Skin of body (tissue), 3 donors: ENCODE measurements at places on chromosomes 3 and 15. TPM values are rescaled to one million over a fixed set of nuclear protein-coding genes. Genes with fewer than 3 reads are reported as not detected.

DNA sequence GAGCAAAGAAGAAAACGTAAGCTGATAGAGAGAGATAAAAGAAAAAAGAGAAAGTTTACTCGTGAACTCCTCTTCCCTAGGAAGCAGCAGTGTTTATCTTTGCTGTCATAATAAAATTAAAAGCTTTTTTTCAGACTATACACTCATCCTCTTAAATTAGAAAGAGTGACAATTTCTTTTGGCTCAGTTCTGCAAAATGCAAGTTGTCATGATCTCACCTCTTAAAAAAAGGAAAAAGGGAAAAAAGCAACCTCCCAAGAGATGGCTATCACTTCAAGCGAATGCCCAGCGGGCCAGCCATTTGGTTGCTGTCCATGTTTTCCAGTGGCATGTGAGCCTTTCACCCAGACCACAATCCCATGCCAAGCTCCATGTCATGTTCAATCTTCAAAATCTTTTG, 7.0 kb upstream of the THBS1 start:
- DNase-seq: peak; percentile 46

MINDY4B gene
- not detected for total RNA-seq

DNA sequence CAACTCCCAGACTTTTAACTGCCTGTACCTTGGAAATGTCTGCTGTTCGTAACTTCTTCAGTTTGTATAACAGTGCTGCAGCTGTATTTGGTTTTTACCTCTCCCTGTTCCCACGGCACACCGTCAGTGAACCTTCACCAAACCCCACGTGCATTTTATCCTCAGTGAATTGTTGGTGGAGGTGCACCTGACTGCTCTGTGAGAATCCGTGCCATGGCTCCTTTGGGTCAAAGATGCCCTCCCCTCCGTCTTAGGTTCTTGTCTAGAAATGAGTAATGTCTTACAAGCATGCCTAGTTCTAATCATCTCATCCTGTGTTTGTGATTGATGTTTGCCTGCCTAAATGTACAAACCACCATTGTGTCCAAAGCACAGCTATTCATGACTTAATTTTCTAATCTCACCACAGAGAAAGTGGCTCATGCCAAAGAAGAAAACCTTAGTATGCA, 28.2 kb downstream of the TPM1 start:
- no peak for DNase-seq

DNA sequence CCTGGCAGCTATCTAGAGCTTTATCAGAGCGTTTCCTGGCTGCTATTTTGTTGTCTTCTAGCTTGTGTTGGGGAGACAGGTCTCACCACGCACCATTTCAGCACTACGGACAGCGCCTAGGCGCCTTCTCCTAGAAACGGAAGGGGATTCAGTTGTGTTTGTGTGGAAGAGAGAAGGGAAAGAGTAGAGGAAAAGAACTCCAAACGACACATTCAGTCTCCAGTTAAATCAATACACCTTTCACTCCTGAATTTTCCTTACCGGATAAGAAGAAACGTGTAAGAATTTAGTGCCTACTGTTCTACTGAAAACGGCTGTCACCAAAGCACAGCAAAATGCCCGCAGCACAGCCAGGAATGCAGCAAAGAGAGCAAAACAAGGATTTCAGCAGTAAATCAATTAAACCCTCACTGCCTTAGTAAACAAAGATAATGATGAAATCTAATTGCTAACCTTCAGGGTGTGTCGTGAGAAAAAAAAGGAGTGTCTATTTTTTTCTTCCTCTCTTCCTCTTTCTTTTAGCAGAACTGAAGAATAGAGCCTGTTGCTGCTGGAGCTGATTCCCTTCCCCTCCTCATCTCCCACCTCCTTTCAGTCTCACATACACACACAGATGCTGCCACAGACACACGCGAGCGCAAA, 412 bp upstream of the CTXN2 start:
- DNase-seq: peak; percentile 24

DNA sequence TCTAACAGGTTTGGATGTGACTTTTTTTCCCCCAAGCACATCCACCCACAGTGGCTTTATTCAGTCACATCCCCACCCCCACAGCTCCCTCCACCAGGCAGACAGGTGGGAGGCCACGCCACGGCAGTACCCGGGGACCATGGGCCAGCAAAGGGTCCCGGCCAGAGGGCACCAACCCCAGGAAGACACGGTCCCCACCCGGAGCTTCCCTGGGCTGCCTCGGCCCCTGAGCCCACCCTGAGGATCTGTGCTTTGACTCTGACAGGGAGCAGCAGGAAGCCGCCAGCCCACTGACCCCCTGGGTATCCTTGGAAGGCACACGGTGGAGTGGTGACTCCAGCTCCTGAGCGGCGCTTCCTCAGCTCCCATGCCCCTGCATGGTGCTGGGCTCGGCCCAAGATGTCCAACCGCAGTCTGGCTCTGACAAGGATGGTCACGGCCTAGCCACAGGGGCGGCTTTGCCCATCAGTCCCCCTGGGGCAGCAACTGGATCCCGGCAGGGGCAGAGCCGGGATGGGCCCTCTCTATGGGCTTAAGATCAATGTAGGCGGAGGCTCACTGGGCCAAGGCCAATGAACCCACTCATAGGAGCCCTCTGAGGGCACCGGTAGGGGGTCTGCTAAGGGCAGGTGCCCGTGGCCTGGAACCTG, 66.2 kb upstream of the TTBK2 start:
- DNase-seq: no peak

- DNase-seq: no peak
Measured at GRCh38 chr3:188176476-188176875, 22.5 kb downstream of the LPP start.
